ENCODE measurements at places on chromosomes 5 and 9.

GRCh38 chr5:65769539-65769938 lies 47.5 kb downstream of the NLN start:
- DNase-seq, result no peak

GRCh38 chr5:127299678-127300077 lies 9.1 kb downstream of the MEGF10 start:
- DNase-seq, result no peak

GRCh38 chr5:138819081-138819480 lies 56.1 kb downstream of the LRRTM2 start:
- DNase-seq, result no peak

- no peak for DNase-seq
Measured at GRCh38 chr9:4750023-4750673, 9.1 kb upstream of the AK3 start.

GRCh38 chr9:85600675-85601263 lies 141.0 kb downstream of the AGTPBP1 start:
- DNase-seq, result no peak

GRCh38 chr5:160082614-160083500 lies 36.4 kb downstream of the PWWP2A start:
- no peak for DNase-seq

GRCh38 chr5:126335886-126336285 lies 87.3 kb upstream of the GRAMD2B start:
- DNase-seq, result no peak

DNA sequence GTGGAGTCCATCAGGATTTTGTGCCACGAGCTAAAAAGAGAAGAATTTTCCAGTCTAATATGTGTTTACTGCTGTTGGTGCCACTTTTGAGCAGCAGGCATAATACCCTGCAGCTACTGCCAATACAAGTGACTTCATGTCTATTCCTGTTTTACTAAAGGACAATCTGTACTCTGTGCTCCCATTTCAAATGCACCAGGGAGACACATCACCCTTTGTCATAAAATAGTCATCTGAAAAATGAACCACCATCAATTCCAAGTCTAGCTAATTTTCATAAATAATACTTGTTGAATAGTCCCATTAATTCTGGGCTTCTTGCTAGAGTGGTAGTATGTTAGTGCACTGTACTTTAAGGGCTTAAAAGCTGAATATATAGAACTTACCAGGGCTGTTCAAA lies 8.9 kb upstream of the PKD2L2 start:
- DNase-seq, result no peak

GRCh38 chr5:14399054-14399692 lies 182.4 kb upstream of the OTULINL start:
- DNase-seq, result no peak

- no peak for DNase-seq
Measured at GRCh38 chr5:125894383-125894782, 528.8 kb upstream of the GRAMD2B start.

- DNase-seq, result no peak
Measured at GRCh38 chr5:143118222-143118621, 285.3 kb downstream of the NR3C1 start.

All from cortex of kidney (tissue), 1 donor.